Nasal cavity respiratory epithelium epithelial cell of viscerocranial mucosa (primary cell): ENCODE measurements at places on chromosomes 7 and 10. TPM values are rescaled to one million over a fixed set of nuclear protein-coding genes. Genes with fewer than 3 reads are reported as not detected.

HOXA9 gene
- total RNA-seq: not detected in 2 replicates

FGL2 gene
- total RNA-seq: 0.34 TPM in 1 of 2 replicates, not detected in the other

KCND2 gene
- not detected in 2 replicates for total RNA-seq

CPXM2 gene
- 0.07 TPM in 1 of 2 replicates, not detected in the other for total RNA-seq

LBX1 gene
- not detected in 2 replicates for total RNA-seq

AKR1C4 gene
- not detected in 2 replicates for total RNA-seq

ATRNL1 gene
- total RNA-seq: under 0.01 and 0.43 TPM in 2 replicates

IGFBP3 gene
- total RNA-seq: 2.4 and 26.1 TPM in 2 replicates

NPFFR1 gene
- total RNA-seq: not detected in 2 replicates

PNLIPRP2 gene
- not detected in 2 replicates for total RNA-seq

KCNMA1 gene
- 6.5 and 11.5 TPM in 2 replicates for total RNA-seq

ECHDC3 gene
- total RNA-seq: 10.3 and 11.9 TPM in 2 replicates

BTBD16 gene
- total RNA-seq: under 0.01 and 0.07 TPM in 2 replicates

DRGX gene
- total RNA-seq: not detected in 2 replicates

ATOH7 gene
- not detected in 2 replicates for total RNA-seq

ASAH2 gene
- 0.68 and 6.6 TPM in 2 replicates for total RNA-seq

SFMBT2 gene
- total RNA-seq: under 0.01 and 0.07 TPM in 2 replicates

HDAC9 gene
- total RNA-seq: 29.7 and 46.5 TPM in 2 replicates

ZNF518A gene
- total RNA-seq: 23.9 and 29.8 TPM in 2 replicates

SLC13A1 gene
- total RNA-seq: not detected in 2 replicates

SORBS1 gene
- 0.34 and 0.78 TPM in 2 replicates for total RNA-seq

FAM241B gene
- 3.8 and 4.1 TPM in 2 replicates for total RNA-seq

ZNF467 gene
- total RNA-seq: 0.68 and 3.6 TPM in 2 replicates

MSMB gene
- 0.34 and 21.0 TPM in 2 replicates for total RNA-seq

UBN2 gene
- total RNA-seq: 7.2 and 10.8 TPM in 2 replicates

CAV2 gene
- total RNA-seq: 147 and 188 TPM in 2 replicates

EBF3 gene
- total RNA-seq: not detected in 2 replicates

UNC5B gene
- total RNA-seq: 67.2 and 67.3 TPM in 2 replicates

TMEM209 gene
- 12.6 and 18.3 TPM in 2 replicates for total RNA-seq

FZD1 gene
- total RNA-seq: 2.4 and 7.2 TPM in 2 replicates

HOXA6 gene
- not detected in 2 replicates for total RNA-seq

TMEM176A gene
- total RNA-seq: not detected in 2 replicates

DDIT4 gene
- total RNA-seq: 1,282 and 1,719 TPM in 2 replicates

ANKRD30A gene
- not detected in 2 replicates for total RNA-seq

FGFBP3 gene
- 0.21 and 0.34 TPM in 2 replicates for total RNA-seq

GSTO2 gene
- 6.5 and 18.8 TPM in 2 replicates for total RNA-seq

LRRC18 gene
- total RNA-seq: not detected in 2 replicates

SEMA3C gene
- 193 and 275 TPM in 2 replicates for total RNA-seq

RPEL1 gene
- total RNA-seq: under 0.01 and 0.14 TPM in 2 replicates

FBH1 gene
- 75.5 and 98.1 TPM in 2 replicates for total RNA-seq

EEPD1 gene
- 2.1 and 3.5 TPM in 2 replicates for total RNA-seq

LRRN3 gene
- total RNA-seq: not detected in 2 replicates

CCDC7 gene
- total RNA-seq: 3.1 and 4.0 TPM in 2 replicates

AS3MT gene
- total RNA-seq: 2.1 and 5.8 TPM in 2 replicates

GRB10 gene
- 40.0 and 87.8 TPM in 2 replicates for total RNA-seq

PRKG1 gene
- 0.57 and 1.0 TPM in 2 replicates for total RNA-seq

XRCC2 gene
- total RNA-seq: 0.28 and 0.34 TPM in 2 replicates

LIPJ gene
- total RNA-seq: under 0.01 TPM in 1 of 2 replicates, not detected in the other

HMX3 gene
- total RNA-seq: 0.07 and 0.34 TPM in 2 replicates

VTI1A gene
- 30.8 and 38.9 TPM in 2 replicates for total RNA-seq

NKX2-3 gene
- not detected in 2 replicates for total RNA-seq

GJD4 gene
- total RNA-seq: 0.07 TPM in 1 of 2 replicates, not detected in the other

UFSP1 gene
- 3.8 and 7.9 TPM in 2 replicates for total RNA-seq

NUDT13 gene
- 0.34 and 1.3 TPM in 2 replicates for total RNA-seq

OR6B1 gene
- total RNA-seq: not detected in 2 replicates

ABCB4 gene
- total RNA-seq: not detected in 2 replicates

SCART1 gene
- 0.34 and 0.64 TPM in 2 replicates for total RNA-seq

MEOX2 gene
- total RNA-seq: not detected in 2 replicates
